LHCN-M2 (cell line): ENCODE measurements at places on chromosomes 11 and 22. TPM values are rescaled to one million over a fixed set of nuclear protein-coding genes. Genes with fewer than 3 reads are reported as not detected.
A peak's percentile ranks its signal among the peaks of the same experiment; 100 is the strongest.

- DNase-seq, result no peak
Observed at GRCh38 chr22:37784829-37785495, 22.8 kb upstream of the GCAT start.

GRCh38 chr11:113161711-113162591 is 152.4 kb upstream of the TTC12 start:
- no peak for DNase-seq

- DNase-seq, result no peak
Observed at GRCh38 chr11:73999581-74000306, 9.1 kb downstream of the UCP3 start.

Gene MISFA
- total RNA-seq, result 0.06 and 3.7 TPM in 2 replicates

- no peak for DNase-seq
Observed at GRCh38 chr22:32849501-32849900, 48.0 kb downstream of the TIMP3 start.

Gene APOA5
- total RNA-seq, result not detected in 2 replicates

Gene NFAM1
- total RNA-seq, result not detected in 2 replicates

- DNase-seq, result peak; percentile 20
Observed at GRCh38 chr11:114562166-114562916, 2.7 kb upstream of the NXPE1 start.

DNA sequence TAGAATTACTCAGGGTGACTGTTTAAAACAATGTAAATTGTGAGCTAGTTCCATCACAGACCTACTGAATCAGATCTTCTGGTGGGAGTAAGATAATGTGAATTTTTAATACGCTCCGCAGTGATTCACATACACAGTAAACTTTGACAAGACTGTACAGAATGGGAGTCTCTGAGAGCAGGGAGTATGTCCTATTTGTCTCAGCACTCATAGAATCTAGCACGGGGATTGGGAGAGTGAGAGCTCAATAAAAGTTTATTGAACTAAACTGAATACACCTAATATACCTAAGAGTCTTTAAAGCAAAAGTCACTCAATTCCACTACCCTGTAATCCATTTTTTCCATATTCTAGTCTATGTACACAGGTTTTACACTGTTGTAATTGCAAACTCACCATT is 11.2 kb upstream of the GAB2 start:
- no peak for DNase-seq
